Tibial nerve (tissue), 4 donors: ENCODE measurements at places on chromosomes 4 and X. TPM values are rescaled to one million over a fixed set of nuclear protein-coding genes. Genes with fewer than 3 reads are reported as not detected.

The ADH6 gene
- total RNA-seq = not detected

The BMP15 gene
- total RNA-seq = not detected

The FGD1 gene
- total RNA-seq = 6.5 TPM

The TAF7L gene
- total RNA-seq = not detected

The PRDM5 gene
- 28.6 TPM for total RNA-seq

The PABPC1L2A gene
- total RNA-seq = not detected

The USP17L22 gene
- total RNA-seq = not detected

The GAB1 gene
- 123 TPM for total RNA-seq

The CLGN gene
- 2.5 TPM for total RNA-seq

The PRPS1 gene
- total RNA-seq = 28.0 TPM

The OTUD5 gene
- total RNA-seq = 53.9 TPM

The FAM47A gene
- total RNA-seq = not detected

The XPNPEP2 gene
- total RNA-seq = 10.0 TPM

The FAM114A1 gene
- 111 TPM for total RNA-seq

The BANK1 gene
- total RNA-seq = 3.5 TPM

The ALAS2 gene
- total RNA-seq = 0.30 TPM

The XAGE1A gene
- total RNA-seq = not detected

The GPR82 gene
- 0.30 TPM for total RNA-seq
